ENCODE measurements at places on chromosomes 4 and X.

DNA sequence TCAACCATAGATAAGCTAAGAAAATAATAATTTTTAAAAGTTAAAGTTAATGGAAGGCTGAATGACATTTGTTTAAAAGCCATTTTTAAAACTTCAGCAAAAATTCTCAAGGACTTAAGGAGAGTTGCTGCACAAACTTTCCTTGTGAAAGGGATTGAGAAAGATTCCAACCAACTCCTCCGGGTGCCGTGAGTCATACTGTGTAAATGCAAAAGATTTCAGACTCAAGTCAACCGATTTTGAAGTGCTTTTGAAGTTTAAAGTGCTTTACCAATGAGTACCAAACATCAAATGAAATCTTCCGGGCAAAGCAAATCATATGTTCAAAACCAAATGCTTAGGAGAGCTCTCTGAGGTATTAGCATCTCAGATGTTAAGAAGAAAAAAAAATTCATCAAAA is 31.4 kb downstream of the VCX2 start:
- DNase-seq, result no peak

GRCh38 chr4:5283837-5284236 is 232.6 kb downstream of the STK32B start:
- no peak for DNase-seq

DNA sequence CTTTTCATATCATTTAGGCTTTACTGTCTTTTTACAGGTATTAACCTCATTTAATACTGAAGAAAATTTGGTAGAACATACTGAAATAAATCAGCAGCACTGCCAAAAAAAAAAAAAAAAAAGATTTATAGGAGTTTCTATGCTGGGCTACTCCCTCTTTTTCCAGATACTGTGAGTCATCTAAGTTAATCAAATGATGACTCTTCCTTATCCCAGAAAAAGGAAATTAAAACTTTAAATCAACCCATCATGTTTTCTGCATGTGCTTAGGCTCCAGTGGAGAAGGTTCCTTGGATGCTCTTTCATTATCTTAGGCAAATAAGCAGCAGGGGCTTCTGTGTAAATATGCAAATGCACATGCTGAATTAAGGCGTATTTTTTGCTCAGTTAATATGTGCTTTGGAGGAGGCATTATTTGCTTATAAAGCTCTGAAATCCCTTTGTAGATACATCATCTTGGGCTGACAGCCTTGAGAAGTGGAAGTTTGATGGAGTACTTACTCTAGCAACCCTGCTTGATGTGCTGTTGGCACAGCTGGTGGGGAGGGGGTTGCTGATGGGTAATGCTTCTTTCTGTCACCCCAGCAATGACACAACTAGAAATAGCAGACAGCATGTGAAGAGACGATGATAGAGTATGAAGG is 136.1 kb downstream of the C4orf33 start:
- DNase-seq, result no peak

GRCh38 chrX:16978193-16978984 is 31.9 kb downstream of the REPS2 start:
- no peak for DNase-seq

DNA sequence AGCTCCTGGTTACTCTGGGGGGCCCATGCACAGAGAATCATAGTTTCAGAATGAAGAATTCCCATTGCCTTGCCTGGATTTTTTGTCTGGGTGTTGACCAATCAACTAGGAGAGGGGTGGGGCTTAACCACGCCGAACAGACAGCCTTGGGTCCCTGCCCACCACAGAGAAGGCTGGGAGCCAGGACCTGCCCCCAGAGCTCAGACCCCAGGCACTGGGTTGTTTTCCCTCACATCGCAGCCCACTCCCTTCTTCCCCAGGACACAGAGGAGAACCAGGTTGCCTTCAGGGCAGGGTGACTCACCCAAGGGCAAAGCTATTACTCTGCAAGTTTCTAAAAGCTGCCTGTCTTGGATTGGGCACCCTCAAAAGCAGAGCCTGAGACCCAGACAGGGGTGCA is 23.3 kb upstream of the CRMP1 start:
- DNase-seq, result no peak

- no peak for DNase-seq
These were observed 13.5 kb downstream of the RXFP1 start for GRCh38 chr4:158535130-158535614.

DNA sequence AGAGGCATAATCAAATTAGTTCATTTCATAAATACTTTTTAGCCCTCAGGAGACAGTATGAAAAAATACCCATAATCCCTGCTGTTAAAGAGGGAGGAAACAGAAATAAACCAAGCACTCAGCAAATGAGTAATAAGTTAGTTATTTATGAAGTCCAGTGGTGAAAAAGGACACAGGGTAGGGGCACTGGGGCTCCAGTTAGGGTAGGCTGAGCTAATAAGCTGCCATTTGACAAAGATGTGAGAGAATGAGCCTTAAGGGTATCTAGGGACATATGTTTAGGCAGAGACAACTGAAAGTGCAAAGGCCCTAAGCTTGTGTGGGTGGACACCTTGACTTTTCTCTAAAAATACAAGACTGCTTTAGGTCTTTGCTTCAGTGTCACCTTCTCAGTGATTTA is 94.4 kb downstream of the IL15 start:
- no peak for DNase-seq

DNA sequence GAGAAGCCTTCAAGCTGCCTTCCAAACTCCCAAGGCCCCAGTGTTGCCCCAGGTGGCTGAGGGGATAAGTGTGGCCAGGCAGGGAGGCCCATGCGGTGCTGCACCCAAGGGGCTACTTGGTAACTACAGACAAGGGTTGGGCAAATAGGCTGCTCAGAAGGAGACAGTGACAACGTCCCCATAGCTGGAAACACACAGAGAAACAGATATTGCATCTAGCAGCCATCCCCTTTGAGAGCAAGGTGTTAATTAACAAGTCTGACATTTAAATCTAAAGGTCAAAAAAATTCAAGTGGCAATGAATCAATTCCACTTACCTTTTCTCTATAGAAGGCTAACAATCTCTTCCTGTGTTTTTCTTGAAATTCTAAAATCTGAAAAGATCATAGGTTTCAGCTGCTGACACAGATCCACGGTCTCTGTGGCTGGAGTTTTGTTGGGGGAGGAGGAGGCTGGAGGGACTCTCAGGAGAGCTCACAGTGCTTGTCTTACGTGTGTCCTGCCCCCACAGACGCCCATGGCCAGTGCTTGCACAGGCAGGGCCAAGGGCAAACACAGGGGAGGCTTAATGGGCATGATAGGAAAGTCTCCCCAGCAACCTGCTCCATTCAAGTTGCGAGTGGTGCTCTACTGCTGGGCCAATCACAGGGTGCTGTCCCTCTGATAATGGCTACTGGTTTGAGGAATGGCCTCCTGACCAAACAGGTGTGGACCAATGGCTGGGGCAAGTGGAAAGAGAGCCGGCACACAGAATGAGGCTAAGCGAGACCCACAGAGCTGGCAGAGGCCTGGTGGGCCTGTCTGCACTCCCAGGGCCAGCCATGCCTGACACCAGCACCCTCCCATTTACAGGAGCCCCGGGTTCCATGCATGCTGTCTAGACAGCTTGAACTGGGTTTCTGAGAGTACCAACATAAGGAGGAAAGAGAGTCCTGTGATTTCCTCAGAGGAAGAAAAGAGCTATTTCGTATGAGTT is 22.6 kb downstream of the RNF212 start:
- DNase-seq, result no peak

GRCh38 chr4:123517176-123517575 is 120.6 kb downstream of the SPRY1 start:
- no peak for DNase-seq

- DNase-seq, result no peak
These were observed 153.9 kb downstream of the CEP135 start for GRCh38 chr4:56102601-56103000.

DNA sequence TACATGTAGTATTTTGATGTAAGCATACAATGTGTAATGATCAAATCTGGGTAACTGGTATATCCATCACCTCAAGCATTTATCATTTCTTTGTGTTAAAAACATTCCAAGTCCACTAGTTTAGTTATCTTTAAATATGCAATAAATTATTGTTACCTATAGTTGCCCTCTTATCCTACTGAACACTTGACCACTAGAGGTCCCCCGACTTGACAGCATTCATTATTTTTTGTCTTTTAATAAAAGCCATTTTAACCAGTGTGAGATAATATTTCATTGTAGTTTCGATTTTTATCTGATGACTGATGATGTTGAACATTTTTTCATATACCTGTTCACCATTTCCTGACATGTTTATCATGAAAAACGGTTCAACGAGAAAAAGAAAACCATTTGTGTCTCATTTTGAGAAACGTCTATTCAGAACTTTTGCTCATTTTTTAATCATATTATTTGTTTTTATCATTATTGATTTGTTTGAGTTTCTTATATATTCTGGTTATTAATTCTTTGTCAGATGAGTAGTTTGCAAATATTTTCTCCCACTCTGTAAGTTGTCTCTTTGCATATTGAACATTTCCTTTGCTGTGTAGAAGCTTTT is 199.0 kb upstream of the CXXC4 start:
- no peak for DNase-seq

GRCh38 chr4:99886146-99886545 is 8.1 kb downstream of the LAMTOR3 start:
- DNase-seq, result no peak

DNA sequence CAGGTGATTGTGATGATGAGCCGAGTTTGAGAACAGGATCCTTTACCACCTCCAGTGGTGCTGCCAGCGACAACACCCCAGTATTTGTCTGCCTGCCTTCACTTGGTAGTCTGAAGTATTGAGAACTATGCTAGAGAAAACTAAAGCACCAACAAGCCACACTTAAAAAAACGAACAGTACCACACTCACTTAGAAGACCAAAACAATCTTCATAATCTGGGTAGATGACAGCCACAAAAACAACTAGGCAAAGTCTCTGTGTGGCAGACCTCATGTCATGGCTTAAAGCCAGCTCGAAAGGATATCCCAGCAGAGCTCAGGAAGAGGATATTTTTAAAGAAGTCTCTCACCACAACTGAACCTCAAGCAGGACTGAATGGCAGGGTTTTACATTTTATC is 236.0 kb downstream of the GPC3 start:
- DNase-seq, result no peak

DNA sequence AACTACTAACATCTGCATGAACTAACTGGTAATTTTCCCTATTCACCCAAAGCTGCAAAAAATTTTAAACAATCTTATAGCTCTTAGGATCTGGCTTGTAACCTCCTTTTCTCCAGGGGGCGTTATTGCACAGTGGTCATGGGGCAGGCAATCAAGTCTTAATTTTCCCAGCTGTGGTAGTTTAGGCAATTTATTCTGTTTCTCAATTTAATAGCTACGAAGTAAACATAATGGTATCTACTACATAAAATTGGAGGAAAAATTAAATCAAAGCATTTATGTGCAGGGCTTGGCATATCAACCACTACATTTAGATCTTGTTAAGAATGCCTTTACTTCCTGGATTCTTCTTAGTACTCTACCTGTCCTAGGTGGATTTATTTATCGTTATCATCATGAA is 137.4 kb upstream of the GUCY1A1 start:
- DNase-seq, result no peak

- DNase-seq, result no peak
These were observed 626.7 kb upstream of the BOD1L1 start for GRCh38 chr4:14254252-14254651.

DNA sequence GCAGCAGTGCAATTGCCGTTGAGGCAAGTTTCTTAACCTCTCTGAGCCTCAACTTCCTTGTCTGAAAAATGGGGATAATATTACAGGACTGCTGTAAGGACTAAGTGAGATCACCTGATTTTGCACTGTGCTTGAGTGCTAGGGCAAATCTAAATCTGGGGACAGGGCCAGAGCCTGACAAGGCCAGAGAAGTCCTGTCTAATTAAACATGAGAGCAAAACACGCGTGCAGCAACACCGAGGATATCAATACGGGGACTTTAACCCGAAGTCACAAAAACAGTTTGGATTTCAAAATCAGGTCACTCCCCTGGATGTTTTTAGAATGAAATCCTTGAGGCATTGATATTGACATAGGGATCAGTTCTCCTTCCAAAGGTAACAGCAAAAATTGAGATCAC is 5.7 kb upstream of the GJB1 start:
- DNase-seq, result no peak

DNA sequence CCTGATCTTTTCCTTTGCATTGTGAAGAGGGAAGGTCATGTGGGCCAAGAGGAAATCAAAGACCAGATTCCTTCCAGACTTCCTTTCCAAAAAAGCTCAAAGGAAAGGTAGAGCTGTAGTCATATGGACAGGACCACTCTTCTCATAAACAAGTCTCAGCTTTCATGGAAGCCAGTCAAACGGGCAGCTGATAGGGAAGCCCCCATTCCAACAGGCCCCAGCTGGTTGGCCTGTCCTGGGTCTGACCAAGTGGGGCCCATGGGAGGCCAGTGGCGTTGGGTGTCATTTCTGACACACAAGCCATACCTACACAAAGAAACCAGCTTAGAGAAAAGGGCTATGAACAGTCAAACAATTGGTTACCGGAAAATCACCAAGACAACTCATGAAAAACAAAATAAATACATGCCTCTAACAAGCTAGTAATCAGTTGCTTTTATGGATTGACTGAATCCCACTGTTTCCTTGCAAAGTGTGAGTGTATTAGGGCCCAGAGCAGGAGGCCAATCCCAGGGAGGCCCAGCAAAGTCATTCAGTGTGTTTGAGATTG is 149.6 kb upstream of the MAMLD1 start:
- no peak for DNase-seq

- DNase-seq, result no peak
These were observed 129.5 kb upstream of the RBPJ start for GRCh38 chr4:26191353-26191752.

DNA sequence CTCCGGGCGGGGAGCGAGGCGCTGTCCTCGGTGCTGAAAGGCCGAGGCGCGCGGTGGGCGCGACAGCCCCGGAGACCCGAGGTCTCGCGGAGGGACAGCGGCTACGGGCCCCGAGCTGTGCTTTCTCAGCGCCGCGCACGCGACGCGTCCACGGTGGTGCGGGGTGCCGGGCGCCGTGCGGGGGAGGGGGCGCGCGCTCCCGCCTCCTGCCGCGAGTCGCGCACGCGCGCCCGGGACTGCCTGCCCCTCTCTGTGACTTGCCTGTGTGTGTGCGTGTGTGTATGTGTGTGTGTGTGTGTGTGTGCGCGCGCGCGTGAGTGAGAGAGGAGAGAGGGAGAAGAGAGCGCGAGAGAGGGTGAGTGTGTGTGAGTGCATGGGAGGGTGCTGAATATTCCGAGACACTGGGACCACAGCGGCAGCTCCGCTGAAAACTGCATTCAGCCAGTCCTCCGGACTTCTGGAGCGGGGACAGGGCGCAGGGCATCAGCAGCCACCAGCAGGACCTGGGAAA is at the start of gene GRIA2:
TSS of gene GRIA2 (plus strand) at position 358 of the 511 bp plus-strand sequence. CDS start 315 bp downstream, outside the sequence.
- DNase-seq, result no peak

- DNase-seq, result no peak
These were observed 71.3 kb upstream of the ACSL1 start for GRCh38 chr4:184896868-184897715.

- DNase-seq, result peak; percentile 67
These were observed 34.4 kb upstream of the CDKL5 start for GRCh38 chrX:18390941-18391538.

DNA sequence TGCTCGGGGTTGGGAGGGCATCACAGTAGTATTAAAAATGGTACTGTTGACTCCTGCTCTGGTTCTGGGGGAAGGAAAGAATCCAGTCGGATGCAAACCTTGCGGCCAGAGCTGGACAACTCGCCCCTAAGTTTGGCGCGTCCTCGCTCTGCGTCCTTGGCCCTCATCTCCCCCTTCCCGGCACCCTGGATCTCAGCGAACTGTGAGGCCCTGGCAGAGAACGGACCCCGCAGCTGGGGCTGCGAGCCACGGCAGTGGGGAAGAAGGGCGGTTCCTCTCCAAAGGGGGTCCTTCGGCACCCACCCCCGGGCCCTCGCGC is 14.0 kb downstream of the ARHGEF6 start:
- no peak for DNase-seq

All from activated CD4-positive, alpha-beta T cell treated with anti-CD3 and anti-CD28 coated beads for 24 hours (primary cell).